ENCODE measurements at places on chromosomes 1 and 21.

DNA sequence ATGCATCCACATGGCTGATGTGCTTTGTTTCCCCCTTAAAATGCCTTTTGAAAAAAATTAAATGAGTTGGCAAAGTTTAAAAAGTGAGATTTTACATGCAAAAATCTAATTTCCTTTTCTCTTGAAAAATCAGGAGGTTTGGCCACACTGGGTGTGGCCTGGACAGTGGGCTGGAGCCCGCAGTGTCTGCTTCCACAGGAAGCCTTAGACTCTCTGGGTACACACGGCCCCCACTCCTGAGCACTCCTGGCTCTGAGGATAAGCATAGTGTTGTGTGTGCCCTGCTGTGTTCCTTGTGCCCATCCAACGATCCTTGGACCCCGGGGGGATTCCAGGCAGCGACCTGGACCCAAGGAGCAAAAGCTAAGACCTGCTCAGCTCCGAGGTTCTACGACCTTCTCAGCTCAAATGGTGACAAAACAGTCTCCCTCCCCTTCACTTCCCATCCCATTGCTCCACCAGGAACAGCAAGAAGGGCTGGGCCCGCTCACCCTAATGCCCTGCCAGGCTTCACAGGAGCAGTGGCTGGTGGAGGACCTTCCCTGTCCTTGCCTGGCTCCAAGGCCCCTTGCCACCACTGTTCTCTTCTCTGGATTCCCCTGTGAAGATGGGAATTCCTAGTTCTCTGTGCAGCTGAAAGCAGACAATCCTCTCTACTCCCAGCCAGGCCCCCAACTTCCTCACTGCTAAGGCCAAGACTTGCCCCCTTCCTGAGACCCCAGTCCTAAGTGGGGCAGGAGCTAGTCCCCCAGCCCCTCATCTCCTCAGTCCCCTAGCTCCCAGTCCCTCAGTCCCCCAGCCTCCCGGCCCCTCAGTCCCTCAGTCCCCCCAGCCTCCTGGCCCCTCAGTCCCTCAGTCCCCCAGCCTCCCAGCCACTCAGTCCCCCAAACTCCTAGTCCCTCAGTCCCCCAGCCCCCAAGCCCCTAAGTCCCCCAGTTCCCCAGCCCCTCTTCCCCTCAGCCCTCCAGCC lies 395.8 kb downstream of the PTPRU start:
- DNase-seq: no peak

DNA sequence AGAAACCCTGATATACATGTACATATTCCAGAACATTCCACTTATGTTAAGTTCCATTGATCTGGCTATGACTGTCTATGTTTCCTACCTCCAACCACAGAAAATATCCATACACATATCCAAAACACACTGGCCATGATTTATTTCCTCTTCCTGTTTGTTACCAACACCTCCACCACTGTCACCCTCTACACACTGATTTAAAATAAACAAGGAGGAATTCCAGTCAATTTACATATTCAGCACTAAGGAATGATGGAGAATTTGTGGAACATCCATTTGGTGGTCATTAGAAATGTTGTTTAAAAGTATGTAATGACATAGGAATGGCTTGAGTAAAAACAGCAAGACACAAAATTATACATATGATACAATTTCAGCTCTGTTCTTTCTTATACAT lies 5.5 kb upstream of the STX6 start:
- DNase-seq: no peak

GRCh38 chr21:25330266-25330665 lies 277.0 kb downstream of the MRPL39 start:
- DNase-seq: no peak

GRCh38 chr21:28439788-28440187 lies 552.9 kb downstream of the LTN1 start:
- DNase-seq: no peak

- no peak for DNase-seq
These were observed 1183.2 kb upstream of the B3GALT2 start for GRCh38 chr1:194369622-194370021.

GRCh38 chr21:39885119-39885848 lies 18.0 kb downstream of the PCP4 start:
- no peak for DNase-seq

DNA sequence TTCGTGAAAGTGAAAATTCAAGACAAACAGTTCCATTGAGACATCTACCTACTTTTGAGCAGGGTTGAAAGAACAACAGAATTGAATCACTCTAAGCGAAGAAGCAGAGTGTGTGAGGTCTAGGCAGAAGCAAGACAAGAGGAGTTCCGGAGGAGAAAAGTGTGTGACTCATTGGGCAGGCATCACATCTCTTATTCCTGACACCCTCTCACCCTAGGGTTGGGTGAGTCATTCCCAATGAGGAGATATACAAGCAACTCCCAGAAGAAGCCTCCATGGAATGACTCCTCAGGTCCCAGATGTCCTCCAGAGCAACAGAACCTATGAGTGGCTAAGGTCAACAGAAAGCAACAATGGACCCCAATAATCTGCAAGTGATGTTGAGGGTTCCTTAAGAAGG lies 138.1 kb downstream of the TPR start:
- DNase-seq: no peak

DNA sequence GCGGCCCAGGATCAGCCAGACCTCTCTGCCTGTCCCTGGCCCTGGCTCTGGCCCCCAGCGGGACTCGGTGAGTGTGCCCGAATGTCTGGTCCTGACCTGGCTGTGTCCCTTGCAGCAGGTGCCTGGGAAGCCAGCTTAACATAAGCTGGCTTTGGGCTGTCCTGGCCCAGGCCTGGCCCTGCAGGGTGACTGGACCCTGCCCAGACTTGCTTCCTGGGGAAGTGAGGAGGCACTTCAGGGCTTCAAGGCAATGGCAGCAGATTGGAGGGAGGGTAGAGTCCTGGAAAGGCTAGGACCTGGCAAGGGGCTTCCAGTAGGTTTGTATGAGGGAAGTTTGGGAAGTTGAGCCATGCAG lies 16.4 kb downstream of the RPS6KA1 start:
- DNase-seq: no peak

- DNase-seq: no peak
These were observed 3.8 kb downstream of the TMEM54 start for GRCh38 chr1:32897082-32898049.

DNA sequence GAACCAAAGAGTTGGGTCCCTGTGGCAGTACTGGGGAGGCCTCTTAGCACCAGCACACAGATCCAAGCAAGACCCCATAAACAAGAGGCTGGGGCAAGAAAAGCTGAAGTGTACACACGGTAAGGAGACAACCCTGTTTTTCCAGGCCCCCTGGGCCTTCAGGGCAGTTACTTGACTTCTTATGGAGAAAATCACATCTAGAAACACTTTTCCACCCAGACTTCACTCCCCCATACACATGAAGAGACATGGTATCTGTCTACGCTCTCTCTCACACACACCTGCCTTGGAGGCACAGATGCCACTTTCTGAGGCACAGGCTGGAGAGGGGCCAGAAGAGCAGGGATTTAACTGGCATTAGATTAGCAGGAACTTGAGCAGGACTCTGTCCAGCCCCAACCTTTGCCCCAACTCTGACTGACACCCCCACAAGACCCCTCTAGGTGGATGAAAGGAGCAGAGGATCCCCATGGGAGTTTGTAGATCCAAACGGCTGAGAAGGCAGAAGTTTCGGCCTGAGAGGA lies 2.2 kb downstream of the CERS2 start:
- no peak for DNase-seq

DNA sequence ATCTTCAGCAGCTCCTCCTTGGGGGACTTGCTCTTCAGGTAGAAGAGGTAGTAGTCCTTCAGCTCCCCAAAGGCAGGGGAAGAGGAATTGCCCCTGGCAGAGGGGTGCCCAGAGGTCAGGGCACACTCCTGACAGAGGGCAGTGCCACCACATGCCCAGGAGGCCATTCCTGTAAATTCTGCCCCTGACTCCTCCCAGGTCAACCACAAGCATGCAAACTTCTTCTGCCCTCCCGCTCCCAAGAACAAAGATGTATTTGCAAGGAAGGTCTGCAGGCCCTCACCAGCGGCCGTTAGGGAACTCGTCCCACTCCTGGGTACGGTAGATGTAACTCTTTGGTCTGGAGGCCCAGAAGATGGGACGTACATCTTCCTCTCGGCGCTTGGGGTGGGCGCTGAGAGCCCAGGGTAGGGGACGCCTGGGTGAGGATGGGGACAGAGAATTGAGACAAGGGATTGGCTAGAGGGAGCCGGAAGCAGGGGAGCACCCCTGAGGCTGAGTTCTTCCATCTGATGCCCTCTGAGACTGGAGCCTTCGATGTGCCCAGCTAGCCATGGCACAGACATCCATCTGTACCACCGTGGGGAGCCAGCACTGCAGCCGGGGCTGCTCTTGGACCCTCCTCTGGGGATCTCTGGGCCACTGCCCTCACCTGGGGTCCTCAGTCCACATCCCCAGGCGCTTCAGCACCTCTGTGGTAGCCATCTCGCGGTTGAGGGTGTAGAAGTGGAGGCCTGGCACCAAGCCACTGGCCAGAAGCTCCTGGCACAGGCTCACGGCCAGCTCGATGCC lies 11.1 kb downstream of the MTHFR start:
- DNase-seq: no peak

DNA sequence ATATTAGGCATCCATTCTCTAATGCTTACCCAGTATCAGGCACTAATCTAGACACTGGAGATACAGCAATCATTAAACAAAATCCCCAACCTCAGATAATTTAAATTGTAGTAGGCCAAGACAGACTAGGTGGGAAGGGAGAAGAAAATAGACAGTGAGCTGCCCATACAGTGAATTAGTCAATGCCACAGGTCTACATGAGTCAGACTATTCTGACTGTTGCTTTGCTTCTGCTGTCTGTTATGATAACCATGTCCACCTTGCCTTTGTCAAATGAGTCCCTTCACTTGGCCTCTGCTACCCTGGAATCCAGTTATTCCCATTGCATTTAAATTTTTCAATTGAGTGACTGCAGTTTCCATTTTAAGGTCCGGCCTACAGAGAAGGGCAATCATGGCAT lies 59.5 kb downstream of the PIK3R3 start:
- DNase-seq: no peak

DNA sequence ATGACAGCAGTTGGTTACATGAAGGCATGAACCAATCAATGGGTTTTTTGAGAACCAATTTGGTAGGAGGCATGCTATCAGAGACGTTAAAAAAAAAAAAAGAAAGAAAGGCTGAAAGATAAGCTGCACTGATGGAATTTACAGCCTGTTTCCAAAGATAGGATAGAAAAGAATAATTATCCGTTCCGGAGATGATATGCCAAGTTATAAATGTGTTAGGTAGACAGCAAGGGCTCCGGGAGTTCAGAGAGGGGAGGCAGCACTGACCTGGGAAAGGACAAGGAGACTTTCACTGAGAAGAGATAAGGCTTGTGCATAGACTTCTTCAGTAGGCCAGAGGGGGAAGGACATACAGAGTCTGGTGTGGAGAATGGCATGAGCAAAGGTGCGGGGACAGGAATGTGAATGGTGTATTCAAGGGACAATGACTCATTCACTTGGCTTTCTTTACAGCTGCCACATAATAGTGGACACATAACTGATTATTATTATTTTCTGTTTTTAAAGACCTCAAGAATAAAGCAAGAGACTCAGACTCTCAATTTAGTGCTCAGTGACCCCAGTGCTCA lies 24.8 kb upstream of the ACBD6 start:
- no peak for DNase-seq

DNA sequence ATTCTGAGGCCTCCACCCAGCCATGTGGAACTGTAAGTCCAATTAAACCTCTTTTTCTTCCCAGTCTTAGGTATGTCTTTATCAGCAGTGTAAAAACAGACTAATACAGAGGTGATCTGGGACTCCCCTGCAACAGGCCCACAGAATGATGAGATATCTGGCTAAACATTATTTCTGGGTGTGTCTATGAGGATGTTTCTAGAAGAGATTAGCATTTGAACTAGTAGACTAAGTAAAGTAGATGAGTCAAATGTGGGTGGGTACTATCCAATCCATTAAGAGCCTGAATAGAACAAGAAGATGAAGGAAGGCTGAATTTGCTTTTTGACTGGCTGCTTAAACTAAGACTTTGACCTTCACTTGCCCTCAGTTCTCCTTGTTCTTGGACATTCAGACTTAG lies 396.5 kb upstream of the LRRC7 start:
- no peak for DNase-seq

- DNase-seq: no peak
These were observed 363.5 kb upstream of the PTBP2 start for GRCh38 chr1:96358057-96358456.

Measured in NCI-H1048 (cell line).